ENCODE measurements at places on chromosomes 13 and 19.

DNA sequence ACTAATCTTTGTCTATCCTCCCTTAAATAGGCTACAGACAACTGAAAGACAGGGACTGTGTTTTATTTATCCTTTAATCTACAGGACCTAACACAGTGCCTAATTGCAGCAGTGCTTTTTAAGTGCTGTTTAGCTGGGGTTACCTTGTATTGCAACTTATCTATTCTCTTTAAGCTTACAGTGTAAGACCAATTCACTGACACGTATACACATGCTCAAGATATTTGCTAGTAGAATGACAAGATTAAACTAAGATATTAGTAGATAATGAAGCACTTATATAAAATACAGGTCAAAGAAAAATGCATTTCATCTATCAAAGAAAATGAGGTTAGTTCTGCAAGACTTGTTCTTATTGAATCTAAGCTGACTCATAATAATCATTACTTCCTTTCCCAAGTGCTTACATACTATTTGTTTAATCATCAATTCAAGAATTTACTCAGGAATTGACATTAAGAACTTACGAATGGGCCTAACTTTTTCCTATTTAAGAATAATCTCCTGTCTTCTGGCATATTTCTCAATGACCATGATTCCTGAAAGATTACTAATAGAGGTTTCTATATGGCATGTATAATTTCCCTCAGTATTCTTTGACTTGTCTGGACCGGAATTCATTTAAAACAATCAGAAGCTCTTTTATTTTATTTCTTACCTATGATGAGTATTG lies 75.8 kb upstream of the MAB21L1 start:
- DNase-seq, result no peak

DNA sequence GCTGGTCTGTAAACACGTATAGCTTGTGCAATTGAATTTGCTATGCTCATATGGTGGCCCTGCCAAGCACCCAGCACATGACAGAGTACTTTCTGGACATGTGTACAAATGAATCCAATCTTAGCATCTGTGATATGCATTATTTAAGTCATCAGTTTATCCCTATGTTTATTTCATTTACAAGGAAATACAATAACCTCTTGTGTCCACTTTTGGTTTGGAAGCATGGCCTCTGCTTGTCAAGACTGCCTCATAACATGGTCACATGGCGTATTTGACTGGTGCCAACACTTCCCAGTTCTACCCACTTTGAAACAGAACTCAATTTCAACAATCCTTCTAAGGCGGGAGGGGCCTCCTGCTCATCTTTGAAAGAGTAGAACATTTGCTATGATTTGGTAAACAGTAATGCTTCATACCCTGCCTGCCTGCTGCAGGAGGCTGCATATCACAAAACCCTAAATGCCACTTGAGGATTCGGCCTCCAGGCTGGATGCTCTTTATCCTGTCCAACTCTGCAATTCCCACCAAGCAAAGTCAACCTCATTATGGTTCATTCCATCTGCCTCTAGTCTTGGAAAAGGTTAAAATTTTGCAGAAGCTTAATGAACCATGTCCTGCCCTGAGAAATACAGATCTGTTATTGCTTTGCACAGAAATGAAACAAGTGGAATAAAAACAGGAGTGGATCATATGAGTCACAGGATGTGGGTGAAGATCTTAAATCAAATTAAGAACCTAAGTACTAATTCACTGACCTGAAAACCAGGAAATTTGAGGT lies 151.3 kb downstream of the CYSLTR2 start:
- no peak for DNase-seq

GRCh38 chr19:52542984-52543664 lies 15.7 kb downstream of the ZNF808 start:
- DNase-seq, result no peak

DNA sequence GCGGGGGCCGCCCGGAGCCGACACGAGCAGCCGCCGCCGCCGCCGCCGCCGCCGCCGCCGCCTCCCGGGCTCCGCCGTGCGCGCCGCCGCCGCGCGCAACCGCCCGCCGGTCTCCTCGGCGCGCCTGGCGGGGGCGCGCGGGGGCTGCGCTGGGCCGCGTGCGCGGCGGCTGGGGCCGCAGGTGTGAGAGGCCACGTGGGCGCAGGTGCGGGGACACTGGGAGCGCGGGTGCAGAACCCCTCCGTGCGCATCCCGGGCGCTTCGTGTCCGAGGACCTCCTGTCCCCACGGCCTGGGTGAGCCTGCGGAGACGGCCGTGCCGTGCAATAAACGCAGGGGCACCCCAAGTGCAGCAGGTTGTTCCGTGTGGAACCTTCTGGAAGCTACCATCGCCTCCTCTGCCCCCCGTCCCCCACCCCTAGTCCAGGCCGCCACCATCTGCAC lies at the start of gene LINGO3:
Gene LINGO3, minus strand, starts transcription at position 41 of the 443 bp plus-strand sequence. CDS start 16,378 bp downstream, outside the sequence.
- DNase-seq, result no peak

- DNase-seq, result no peak
Observed at GRCh38 chr13:53775807-53776206, 747.2 kb downstream of the OLFM4 start.

- no peak for DNase-seq
Observed at GRCh38 chr13:27281420-27281819, 10.8 kb downstream of the RASL11A start.

GRCh38 chr13:51524312-51524711 lies 60.0 kb upstream of the WDFY2 start:
- DNase-seq, result no peak

GRCh38 chr13:47826471-47826870 lies 174.6 kb downstream of the SUCLA2 start:
- DNase-seq, result no peak

DNA sequence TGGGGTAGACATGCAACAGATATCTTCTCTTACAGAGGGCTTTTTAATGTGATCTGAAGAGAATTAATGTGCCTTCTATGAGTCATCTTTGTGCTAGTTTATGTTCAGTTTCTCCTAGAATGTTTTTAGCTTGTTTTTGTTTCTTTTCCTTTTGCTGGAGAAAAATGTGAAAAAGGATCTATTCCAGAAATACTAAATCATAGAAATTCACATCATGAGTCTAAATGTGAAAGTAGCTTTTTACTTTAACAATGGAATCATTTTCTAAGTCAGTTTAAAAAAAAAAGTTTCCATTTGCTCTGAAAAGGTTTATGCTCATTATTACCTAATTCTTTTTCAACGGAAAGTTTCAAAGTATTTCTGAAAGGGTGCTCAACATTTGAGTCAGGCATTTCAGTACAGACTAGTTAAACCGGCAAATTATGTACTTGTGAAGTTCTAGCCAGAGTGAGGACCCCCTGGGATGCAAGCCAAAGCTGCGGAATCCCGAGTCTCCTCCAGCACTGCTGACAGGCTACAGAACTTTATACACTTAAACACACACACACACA lies 72.9 kb downstream of the SPATA13 start:
- DNase-seq, result no peak

All from renal cortex interstitium (tissue), 15 donors.